ENCODE measurements at places on chromosomes 2 and 18.

GRCh38 chr18:34647251-34647650, 62.8 kb upstream of the DTNA start:
- no peak for DNase-seq

DNA sequence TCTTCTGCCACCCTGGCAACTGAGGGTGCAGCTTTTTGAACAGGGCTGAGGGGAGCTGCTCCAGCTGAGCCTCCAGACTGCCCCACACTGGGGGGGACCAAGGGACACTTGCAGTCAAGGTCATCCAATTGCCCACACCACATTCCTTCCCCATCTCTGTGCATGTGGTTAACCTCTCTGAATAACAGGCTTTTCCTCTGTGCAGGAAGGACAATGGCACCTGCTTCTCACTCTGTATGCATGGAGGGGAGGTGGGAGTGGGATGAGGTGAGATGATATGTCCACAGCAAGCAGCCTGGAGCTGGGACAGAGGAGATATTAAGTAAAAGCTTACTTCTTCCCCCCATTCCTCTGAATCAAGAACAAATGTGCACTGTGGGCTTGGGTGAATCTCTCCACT, 39.1 kb upstream of the TEX51 start:
- DNase-seq: no peak

DNA sequence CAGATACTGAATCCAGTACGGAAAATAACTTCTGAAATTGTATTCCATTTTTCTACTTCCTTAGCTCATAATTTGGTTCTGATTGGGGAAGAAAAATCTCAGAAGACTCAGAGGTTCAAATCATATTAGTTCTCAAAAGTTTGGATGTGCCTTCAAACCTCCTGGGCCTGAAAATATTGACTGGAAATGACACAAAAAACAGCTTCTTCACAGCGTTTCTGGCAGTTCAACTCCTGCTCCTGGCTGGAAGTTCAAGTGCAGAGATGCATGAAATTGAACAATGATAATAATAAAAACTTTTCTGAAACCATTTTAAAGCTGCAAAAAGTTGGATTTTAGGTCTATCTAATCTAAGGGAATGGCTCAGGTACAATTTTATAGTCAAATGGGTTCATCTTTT, 1459.9 kb upstream of the CELF4 start:
- DNase-seq: no peak

DNA sequence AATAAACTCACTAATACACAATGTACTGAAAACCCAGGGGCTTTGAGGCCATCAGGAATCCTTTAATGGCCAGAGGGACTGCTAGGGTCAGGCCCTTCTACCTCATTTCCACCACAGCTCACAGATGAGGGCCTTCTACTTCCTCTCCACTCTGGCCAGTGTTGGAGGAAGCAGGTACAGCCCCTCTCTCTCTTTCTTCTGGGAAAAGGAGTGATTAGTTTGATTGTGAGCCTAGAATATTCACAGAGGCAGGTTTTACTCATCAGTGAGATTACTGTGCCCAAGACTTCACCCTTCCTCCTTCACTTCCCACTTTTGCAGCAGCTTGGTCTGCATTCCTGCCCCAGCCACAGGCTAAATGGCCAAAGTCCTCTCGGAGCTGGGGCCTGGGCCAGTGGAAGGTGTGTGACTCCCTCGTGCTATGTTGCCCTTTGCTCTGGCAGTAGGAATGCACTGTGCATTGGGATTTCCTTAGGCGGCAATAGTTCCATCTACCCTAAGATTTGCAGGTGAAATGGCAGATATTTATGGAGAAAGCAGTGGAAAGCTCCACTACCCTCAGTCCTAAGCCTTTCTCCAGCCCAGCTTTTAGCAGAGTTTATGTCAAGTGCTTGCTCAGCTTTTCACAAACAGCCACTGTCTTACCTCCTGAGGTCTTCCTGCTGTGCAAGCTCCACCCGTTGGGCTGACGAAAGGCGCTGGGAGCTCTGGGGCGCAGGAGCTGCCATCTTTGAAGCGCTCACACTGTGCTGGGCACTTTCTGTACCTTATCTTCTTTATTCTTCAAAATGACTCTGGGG, 36.2 kb upstream of the YES1 start:
- DNase-seq: no peak

GRCh38 chr2:42567806-42568400, 529 bp upstream of the MTA3 start:
- peak; percentile 33 for DNase-seq

DNA sequence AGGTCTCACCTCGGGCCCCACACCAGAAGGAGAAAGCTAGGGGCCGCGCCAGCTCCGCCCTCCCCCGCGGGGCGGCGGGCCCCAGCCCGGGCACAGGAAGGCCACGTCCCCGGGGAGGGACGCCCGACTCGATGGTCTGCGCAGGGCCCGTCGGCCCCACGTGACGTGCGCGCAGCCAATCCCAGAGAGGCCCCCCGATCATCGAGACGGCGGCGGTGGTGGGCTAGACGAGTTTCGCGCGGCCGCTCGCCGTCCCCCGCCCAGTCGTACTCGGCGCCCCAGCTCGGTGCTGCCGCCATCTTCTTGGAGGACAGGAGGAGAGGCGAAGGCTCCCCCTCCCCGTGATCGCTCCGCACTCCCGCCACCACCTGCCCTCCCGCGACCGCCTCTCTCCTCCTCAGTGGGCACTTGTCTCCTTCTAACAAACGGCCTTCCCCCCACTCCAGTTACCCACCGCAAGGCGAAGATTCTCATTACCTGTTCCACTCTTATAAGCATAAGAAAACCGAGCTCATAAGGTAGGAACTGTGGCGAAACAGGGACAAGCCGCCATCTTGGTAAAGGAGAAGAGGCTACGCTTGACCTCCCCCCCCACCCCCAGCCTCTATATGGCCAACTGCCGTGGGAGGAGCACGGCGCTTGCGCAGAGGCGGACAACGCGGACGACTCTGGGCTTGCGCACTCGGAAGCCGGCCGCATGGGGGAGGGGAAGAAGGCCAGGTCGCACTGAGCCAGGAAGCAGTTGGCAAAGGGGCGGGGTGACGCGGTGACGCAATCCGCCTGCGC, at the start of gene HDLBP:
HDLBP (minus strand) TSS at position 580 of the 786 bp plus-strand sequence. CDS start 48,803 bp downstream, outside the sequence.
- DNase-seq: peak; percentile 100

GRCh38 chr2:2271469-2271941, 59.6 kb downstream of the MYT1L start:
- DNase-seq: no peak

DNA sequence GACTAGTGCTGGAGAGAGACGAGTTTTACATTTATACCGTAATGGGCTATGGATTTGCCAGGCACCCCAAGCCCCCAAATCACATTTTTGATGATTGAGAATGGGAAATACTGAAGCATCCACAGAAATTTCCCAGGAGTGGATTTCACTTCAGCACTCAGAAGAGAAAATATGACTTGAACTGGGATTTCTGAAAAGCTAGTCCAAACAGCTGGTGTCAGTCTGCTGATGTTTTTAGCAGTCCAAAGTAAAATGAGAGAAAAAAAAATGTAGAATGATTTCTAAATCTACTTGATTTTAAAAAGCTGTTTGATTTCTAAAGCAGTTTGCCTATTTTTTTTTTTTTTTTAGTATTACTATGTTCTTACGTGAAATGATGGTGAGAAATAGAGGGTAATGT, 105.0 kb downstream of the PLEKHM3 start:
- DNase-seq: no peak

DNA sequence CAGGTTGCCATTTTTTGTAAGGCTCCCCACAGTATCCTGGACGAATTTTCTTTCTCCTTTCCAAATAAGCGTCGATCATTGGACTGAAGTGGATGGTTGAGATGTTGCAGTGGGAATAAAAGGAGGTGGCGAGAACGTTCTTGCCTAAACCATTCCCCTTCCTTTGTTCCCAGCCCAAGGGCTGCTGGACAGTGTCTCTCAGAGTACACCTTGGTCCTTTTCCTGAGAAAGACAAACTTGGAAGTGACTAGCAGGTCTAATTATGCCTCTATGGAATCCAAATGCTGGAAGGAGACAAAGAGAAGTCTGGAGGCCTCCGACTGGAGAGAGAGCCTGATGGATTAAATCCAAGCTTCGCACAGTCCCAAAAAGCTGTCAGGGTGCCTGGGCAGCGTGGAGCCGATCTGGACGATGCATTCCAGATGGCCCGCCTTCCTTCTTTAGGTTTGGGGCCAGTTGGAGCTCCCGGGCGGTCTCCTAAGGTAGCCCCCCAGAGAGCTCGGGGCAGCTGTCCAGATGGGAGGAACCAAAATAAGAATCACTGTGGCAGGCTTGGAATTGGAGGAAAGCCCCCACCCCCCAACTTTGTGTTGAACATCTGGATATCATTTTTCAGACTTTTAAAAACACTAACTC, 186.8 kb downstream of the TMEM247 start:
- DNase-seq: no peak

DNA sequence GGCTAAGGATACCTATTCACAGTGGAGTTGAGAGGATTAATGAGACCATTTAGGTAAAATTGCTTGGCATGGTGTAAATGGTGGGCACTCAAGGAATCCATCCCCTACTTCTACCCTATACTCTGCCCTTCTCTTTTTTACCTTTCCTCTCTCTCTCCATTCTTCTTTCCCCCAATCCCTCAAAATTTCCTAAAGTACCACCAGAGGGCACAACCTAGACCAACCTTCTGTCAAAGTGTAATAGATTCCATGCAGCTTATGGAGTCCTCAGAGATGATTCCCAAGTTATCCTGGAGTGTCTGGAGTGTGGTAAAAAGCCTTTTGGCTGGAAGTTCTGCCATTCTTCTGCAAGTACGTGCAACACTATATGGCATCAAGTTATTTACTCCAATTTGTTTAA, 33.0 kb upstream of the CCDC195 start:
- no peak for DNase-seq

DNA sequence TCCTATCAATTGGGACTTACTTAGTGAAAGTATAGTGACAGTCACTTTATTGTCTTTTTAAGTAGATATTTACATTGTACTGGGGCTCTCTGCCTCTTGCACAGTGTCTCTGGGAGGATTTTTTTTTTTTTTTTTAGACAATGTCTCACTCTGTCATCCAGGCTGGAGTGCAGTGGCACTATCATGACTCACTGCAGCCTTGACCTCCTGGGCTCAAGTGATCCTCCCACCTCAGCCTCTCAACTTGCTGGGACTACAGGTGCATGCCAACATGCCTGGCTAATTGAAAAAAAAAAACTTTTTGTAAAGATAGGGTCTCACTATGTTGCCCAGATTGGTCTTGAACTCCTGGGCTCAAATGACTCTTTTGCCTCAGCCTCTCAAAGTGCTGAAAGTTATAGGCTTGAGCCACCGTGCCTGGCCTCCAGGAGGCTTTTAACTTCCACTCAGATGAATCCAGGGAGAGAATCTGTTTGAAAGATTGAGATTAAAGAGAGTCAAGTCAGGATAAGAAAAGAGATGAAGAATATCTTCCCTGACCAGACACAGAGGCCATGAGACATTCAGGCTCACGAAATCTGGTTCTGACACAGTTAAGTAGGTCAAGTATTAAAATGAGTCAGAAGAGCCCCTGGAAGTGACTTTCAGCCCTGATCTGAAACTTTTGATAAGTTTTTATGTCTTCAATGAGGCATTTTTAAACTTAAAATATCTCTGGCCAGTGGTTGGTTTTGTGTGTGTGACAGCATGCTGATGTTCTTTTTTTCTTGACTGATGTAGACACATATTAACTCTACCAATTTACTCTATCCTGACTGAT, 18.3 kb downstream of the ARHGEF33 start:
- no peak for DNase-seq

DNA sequence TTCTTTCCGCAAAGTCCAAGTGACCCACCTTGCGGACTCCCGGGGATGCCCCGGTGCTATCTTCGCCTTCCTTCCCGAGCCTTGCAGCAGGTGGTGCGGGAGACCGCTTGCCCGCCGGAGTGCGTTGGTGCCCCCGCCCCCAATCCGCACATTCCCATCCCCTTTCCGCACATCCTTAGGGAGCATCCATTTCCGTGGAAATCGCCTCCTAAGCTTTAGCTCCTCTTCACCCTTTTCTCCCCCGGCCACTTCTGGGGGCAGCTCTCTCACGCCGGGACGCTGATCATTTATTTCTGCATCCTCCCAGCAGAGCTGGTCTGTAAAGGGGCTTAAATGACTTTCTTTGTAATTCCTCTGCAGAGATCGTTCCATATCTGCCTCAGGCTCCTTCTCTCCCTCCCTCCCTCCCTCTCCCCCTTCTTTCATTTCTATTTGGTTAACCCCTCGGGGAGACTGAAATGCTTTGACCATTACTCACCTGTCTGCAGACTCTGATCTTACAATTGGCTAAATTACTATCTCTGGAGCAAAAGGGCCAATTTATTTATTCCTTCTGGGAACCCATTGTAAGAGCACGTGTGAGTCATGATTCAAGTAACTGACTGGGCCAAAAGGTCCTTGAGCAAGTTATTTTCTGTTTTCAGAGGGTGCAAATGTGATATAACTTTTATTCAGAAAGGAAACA, 1.3 kb upstream of the LYPD1 start:
- DNase-seq: no peak

- no peak for DNase-seq
Measured at GRCh38 chr2:124250433-124250832, 225.3 kb downstream of the CNTNAP5 start.

GRCh38 chr2:42547446-42548295, 20.8 kb upstream of the MTA3 start:
- DNase-seq: no peak

GRCh38 chr2:128446049-128446873, 127.6 kb upstream of the HS6ST1 start:
- no peak for DNase-seq

DNA sequence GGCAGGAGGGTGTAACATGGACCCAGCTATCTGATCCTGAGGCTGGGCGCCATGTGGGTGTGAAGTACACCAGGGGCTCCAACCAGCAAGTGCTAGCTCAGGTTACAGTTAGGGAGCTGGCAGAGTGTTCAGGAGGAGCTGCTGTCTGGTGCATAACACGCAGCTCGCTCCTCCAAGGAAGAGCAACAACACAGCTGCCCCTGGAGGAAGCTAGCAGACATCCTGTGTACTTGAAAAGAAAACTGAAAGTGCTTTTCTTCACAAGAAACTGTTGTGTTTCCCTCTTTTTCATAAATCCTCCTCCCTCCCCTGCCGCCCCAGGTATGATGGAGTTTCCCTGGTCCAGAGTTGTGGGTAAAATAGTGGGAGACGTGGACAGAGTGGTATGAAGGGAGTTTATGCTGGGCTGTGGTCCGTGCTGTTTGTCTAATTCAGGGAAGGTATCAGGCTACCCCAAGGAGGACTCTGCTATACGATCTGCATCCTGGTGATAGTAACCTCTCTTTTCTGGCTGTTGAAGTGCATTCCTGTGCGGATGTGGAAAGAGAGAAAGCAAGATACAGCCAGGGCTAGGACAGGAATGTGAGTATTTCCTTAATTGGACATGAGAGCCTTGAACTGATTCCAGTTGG, 6.1 kb upstream of the LBH start:
- no peak for DNase-seq

GRCh38 chr2:142915502-142915901, 38.0 kb downstream of the KYNU start:
- no peak for DNase-seq

- no peak for DNase-seq
Measured at GRCh38 chr2:30359644-30360167, 87.3 kb upstream of the LCLAT1 start.

All from activated CD4-positive, CD25-positive, alpha-beta regulatory T cell treated with anti-CD3 and anti-CD28 coated beads, Interleukin-2, amount 50 U/mL, for 72 hours (primary cell).